B cell (primary cell): ENCODE measurements at places on chromosomes 5 and 9.

- no peak for DNase-seq
Measured at GRCh38 chr5:143635146-143635752, 176.7 kb upstream of the HMHB1 start.

- DNase-seq: peak; percentile 62
Measured at GRCh38 chr5:116137544-116138378, 52.9 kb downstream of the COMMD10 start.

- no peak for DNase-seq
Measured at GRCh38 chr5:160366230-160366629, 4.2 kb downstream of the C1QTNF2 start.

- no peak for DNase-seq
Measured at GRCh38 chr9:135979547-135980166, 18.5 kb upstream of the UBAC1 start.

GRCh38 chr5:170971-171800 lies 20.1 kb upstream of the LRRC14B start:
- DNase-seq: no peak

- DNase-seq: no peak
Measured at GRCh38 chr9:106961623-106962022, 98.7 kb downstream of the ZNF462 start.

GRCh38 chr9:135098400-135099105 lies 11.1 kb downstream of the OLFM1 start:
- no peak for DNase-seq

DNA sequence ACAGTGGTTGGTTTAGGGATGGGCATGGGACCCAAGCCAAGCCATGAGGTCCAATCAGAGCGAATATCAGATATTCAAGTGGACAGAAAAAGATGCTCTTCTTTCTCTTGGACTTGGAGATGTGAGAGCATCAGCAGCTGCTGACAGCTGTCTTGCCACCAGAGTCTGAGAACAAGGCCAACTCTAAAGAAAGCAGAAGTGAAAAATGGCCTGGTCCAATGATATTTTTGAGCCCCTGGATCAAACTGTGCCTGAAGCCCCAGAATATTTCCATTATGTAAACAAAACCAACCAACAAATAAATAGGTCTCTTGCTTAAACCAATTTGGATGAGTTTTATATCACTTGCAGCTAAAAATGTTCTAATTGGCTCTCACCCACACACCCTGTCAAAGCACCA lies 30.7 kb upstream of the JADE2 start:
- no peak for DNase-seq

DNA sequence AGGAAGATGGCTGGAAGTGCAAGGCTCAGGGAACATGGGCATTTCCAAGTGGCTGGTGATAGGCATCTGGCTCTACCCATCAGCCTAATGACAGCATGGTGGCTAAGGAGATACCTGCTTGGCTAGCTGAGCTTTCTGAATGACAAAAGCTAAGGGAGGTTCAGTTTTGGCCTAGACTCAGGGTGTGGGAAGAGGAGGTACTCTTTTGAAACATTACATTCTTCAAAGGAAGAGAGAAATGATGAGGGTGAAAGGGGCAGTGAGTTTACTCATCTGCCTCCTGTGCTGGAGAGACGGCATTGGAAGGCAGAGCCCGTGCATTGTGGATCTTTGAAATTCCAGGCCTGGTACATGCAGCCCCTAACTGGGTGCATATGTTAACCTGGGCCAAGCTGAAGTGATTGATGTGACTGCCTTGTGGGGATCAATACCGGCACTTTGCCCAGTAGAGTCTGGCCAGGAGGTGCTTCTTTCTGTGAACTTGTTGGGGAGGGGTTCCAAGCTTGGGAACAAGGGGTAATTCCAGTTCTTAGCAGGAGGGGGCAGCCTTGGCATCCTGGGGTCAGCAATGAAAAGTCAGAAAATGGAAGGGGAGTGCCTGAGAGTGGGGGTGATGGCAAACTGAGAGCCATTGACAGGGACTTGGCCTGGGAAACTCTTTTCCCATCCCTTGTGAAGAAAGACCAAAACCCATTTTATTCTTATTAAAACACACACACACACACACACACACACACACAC lies 108.6 kb downstream of the ACER2 start:
- DNase-seq: no peak

DNA sequence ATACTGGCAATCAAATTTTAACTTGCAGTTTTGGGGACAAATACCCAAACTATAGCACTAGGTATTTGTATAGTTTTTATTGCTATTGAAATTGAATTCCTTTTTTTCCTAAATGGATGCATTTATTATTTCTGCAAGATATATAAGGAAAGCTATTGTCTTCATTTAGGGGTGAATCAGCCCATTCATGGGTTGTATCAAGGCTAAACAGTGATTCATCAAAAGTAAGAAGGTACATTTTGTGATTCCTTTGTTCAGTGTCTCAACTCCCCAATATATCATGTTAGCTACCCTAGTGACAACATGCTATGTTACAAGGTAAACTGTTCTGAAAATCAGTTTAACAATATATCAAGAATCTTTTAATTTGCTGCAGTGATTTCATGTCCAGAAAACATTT lies 185.7 kb downstream of the PLK2 start:
- DNase-seq: no peak

DNA sequence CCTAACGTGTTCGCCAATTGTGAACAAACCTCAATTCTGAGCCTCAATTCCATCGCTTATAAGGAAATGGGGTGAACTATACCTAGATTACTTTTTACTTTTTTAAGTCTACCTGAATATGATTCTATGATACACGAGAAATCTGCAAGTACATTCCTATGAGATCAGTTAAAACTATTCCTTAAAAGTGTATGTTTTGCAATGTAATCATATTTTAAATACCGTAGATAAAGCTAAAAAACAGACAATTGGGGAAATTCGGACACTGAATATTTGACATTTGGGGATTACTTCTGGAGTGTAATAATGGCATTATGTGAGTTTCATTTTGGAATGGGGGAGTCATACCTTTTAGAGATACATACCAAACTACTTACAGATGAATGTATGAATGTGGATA lies 62.3 kb downstream of the STRBP start:
- DNase-seq: no peak

DNA sequence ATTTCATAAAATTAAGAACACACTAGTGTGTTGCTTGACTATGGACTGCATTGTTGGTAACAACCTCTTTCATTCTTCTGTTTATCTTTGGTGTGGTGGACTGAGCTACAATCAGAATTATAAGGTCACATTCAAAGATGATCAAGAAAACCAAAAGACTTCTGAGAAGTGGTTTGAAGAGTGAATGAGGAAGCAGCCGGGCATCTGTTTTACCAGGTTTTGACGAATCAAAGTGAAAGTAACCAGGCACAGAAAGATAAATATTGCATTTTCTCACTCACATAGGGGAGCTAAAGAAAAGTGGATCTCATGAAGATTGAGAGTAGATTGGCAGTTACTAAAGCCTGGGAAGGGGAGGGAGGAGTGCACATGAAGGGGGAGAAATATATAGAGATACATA lies 589.1 kb downstream of the ZNF608 start:
- peak; percentile 64 for DNase-seq

- no peak for DNase-seq
Measured at GRCh38 chr5:137122558-137122957, 376.6 kb downstream of the SPOCK1 start.

DNA sequence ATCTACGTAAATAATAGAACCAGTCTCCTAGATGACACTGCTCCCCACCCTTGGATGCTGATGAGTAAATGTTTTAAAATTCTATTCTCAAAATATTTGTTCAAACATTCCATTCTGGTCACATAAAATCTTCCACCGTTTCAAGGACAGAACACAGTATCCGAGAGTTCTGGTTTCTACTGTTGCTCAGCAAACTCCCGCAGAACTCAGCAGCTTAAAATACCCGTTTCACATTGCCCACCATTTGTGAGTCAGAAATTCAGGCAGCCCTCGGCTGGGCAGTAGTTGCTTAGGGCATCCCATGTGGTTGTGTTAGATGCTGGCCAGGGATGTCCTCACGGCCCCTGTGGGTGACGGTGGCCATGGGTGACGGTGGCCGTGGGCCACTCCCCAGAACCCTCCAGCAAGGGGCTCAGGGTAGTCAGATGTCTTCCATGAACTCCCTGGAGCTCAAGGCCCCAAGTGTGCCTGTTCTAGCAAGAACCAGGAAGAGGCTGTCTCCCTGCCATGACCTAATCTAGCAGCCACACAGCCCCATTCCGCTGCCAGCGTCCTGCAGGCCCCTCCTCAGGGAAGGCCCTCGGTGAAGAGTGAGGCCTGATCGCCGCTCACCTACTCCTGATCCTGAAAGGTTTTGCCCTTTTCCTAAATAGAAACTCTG lies 17.4 kb downstream of the MGAT1 start:
- DNase-seq: no peak

GRCh38 chr9:37038302-37038942 lies 4.4 kb upstream of the PAX5 start:
- no peak for DNase-seq

GRCh38 chr9:132990781-132991180 lies 12.3 kb downstream of the GFI1B start:
- no peak for DNase-seq

DNA sequence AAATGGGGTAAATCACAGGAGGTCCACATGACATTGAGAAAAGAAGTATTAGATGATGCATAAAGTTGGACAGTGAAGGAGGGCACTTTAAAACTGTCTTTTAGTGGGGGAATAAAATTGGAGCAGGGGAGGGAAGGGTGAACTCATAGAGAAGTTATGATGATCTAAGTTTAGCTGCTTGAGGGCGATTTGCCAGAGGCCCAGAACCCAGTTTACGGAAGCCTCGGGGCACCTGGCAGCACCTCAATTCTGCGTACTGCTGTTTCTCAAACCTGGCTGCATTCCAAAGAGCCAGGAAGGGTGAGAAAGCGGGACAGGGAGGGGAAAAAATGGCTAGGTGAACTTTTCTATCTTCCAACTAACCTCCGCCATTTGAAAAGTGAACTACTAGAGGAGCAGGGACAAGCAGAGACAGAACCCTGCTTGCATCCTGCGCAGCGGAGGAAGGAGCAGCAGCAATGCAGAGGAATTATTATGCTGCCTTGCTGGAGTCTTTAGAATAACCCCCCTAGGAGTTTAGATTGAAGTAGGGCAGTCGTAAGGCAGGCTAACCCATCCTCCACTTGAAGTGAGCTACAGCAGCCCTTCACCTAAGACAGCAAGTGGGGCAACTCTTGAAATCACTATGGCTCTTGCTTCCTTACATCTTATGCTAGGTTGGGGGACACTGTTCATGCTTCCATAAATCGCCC lies 316.8 kb downstream of the BRINP1 start:
- no peak for DNase-seq

- DNase-seq: no peak
Measured at GRCh38 chr5:123813937-123814624, 302.1 kb downstream of the CSNK1G3 start.

- no peak for DNase-seq
Measured at GRCh38 chr5:624118-624950, 12.2 kb downstream of the CEP72 start.

GRCh38 chr9:93324191-93324834 lies 127.2 kb upstream of the FAM120A start:
- DNase-seq: no peak

GRCh38 chr9:127586537-127586936 lies 25.5 kb upstream of the STXBP1 start:
- DNase-seq: peak; percentile 63

DNA sequence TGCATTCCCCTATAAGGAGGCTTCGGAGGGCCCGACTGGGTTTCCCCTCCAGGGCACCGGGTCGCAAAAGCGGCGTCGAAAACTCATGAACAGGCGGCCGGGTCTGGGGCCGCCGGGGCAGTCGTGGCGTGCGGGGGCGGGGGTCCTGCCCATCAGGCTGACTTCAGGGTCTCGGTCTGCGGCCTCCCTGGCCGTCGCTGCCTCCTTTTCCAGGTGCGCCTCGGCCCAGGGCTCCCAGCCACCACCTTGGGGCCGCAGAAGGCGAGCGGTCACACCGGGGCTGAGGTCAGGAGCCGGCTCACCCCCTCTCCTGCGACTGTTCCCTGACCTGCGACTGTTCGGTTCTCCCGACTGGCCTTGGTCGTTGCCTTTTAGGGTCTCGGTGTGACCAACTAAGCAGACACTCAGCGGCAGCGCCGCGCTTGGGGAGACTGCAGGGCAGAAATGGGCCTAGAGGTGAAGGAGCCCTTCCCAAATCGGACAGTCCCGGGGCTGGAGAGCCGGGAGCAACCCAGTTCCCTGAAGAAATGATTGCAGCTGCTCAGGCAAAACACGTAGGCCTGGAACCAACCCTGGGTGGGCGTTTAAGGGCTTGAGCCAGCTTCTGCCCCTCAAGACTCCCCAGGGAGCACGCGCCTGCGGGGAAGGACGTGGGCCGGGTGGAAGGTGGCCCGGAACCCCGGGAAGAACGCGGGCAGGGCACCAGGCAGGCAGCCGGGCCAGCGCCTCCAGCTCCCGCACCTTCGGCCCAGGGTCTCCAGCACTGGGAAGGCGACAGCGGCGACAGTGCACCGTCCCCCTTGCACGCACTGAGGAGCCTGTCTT lies 11.2 kb downstream of the IRX2 start:
- DNase-seq: no peak

DNA sequence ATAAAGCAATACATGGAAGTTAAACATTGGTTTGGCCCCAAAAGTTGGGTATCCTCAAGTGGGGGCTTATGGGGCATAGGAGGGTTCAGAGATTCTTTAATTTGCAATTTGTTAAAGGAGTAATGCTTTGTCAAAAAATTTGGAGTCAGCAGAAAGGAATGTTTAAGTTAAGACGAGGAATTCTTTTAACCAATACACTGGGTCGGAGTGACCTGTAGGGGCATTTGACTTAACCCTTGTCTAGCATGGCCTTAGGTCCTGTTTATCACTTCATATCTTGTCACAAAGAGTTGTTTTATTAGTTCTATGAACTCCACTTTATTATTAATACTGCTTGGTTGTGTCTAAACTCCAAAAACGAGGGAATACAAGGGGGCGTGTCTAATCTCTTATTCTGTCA lies 656.1 kb upstream of the RORB start:
- DNase-seq: no peak

DNA sequence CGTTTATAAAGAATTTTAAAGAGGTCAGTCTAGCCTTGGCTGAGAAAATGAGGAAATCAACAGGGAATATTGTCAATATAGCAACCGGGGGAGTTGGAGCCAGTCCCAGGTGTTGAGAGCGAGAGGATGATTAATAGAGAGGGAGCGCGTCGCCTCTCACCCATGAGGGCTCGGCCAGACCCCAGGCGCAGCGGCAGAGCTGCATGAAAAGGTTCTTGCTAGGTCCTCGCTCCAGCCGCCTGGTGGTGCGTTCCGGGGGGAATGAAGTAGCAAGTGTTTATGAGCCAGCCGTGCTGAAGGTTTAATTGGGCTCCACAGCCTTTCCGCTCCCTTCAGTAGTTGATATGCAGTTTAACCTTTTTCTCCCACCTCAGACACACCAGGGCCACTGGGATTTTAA lies 167.3 kb upstream of the IRX1 start:
- DNase-seq: no peak

- no peak for DNase-seq
Measured at GRCh38 chr5:165360784-165361542, 1855.5 kb downstream of the MAT2B start.
